Naive thymus-derived CD4-positive, alpha-beta T cell (primary cell): ENCODE measurements at places on chromosomes 6 and 20. TPM values are rescaled to one million over a fixed set of nuclear protein-coding genes. Genes with fewer than 3 reads are reported as not detected.

The EYS gene
- not detected for total RNA-seq

The THEMIS gene
- 54.4 TPM for total RNA-seq

The SLC12A5 gene
- 0.38 TPM in 1 of 2 replicates, not detected in the other for total RNA-seq

- DNase-seq, result no peak
Measured at GRCh38 chr6:148432462-148433195, 90.0 kb downstream of the SASH1 start.

- DNase-seq, result no peak
Measured at GRCh38 chr20:5448449-5449118, 131.8 kb upstream of the PROKR2 start.

GRCh38 chr6:42742116-42742894 lies 3.6 kb downstream of the TBCC start:
- DNase-seq, result no peak

DNA sequence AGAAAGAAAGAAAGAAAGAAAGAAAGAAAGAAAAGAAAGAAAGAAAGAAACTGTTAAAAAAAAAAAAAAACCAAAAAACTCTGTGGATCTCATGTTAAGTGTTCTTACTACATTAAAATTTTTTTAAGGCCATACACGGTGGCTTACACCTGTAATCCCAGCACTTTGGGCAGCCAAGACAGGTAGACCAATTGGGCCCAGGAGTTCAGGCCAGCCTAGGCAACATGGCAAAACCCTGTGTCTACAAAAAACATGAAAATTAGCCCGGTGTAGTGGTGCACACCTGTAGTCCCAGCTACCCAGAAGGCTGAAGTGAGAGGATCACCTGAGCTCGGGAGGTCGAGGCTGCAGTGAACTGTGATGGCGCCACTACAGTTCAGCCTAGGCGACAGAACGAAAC lies 4.6 kb upstream of the BPIFA1 start:
- no peak for DNase-seq

- DNase-seq, result no peak
Measured at GRCh38 chr6:106976270-106976669, 1.7 kb upstream of the CD24 start.

GRCh38 chr6:106872049-106872448 lies 102.5 kb downstream of the CD24 start:
- no peak for DNase-seq

DNA sequence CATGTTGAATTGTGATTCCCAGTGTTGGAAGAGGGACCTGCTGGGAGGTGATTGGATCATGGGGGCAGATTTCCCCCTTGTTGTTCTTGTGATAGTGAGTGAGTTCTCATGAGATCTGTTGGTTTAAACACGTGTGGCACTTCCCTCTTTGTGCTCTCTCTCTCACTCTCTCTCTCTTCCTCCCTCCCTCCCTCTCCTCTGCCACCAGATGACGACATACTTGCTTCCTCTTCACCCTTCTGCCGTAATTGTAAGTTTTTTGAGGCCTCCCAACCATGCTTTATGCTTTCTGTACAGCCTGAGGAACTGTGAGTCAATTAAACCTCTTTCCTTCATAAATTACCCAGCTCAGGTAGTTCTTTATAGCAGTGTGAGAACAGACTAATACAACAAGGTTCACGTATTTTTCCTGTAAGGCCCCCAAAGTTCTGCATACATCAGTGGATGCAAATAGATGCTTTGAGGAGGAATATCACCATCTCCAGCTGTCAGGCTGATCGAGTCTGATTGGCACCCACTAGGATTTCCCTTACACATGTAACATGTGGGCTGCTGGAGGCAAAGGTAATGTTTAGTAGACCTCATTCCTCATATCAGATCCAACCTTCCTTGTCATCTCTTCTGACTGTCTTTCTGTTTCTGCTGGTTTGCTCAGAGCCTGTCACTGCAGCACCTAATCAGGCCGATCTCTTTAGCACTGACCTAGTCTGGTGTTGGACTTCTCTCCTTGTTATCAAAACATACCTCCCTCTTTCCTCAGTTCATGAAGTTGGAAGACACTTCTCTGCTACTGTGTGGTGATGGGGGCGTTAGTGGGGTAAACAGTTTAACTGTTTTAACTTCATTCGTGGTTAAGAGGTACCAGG lies 54.3 kb upstream of the BACH2 start:
- DNase-seq, result peak; percentile 69

- no peak for DNase-seq
Measured at GRCh38 chr20:53175135-53175780, 203.1 kb downstream of the TSHZ2 start.

DNA sequence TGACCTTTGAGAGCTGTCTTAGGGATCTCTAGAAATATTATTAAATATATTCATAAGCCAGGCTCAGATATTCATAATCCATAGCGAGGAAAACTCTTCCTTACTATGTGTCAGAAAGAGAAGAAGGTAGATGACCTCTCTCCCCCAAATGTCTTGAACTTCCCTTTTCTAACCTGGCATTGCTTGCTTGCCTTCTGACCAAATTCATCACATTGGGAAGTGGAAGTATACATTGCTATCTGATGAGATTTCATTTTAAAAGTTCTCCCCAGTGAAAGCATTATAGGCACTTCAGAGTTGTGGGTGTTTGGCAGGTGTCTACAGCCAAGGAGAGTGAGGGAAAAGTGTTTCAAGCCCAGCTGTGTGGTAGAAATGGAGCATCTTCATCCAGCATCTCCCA lies 197.3 kb downstream of the ZFAND3 start:
- DNase-seq, result no peak

GRCh38 chr6:125746731-125747588 lies 2.5 kb upstream of the HEY2 start:
- DNase-seq, result no peak

DNA sequence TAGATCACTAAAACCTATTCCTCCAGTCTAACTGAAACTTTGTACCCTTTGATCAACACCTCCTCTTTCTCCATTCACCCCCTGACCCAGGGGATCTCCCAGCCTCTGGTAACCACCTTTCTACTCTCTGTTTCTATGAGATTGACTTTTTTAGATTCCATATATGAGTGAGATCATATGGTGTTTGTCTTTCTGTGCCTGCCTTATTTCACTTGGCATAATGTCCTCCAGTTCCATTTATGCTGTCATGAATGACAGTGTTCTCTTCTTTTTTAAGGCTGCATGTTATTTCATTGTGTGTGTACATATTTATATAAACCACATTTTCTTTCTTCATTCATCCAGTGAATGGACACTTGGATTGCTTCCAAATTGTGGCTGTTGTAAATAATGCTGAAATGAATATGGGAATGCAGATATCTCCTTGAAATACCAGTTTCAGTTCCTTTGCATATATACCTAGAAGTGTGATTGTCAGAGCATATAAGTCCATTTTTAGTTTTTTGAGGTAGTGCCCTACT lies 57.7 kb downstream of the DHX35 start:
- DNase-seq, result no peak

DNA sequence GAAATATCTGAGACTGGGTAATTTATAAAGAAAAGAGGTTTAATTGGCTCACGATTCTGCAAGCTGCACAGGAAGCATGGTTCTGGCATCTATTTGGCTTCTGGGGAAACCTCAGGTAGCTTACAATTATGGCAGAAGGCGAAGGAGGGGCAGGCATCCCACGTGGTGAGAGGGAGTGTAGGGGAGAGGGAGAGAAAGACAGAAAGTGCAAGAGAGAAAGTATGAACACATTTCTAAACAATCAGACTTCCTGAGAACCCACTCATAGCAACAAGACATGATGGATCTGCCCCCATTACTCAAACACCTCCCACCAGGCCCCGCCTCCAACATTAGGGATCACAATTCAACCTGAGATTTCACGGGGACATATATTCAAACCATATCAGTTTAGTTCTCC lies 107.4 kb downstream of the PERP start:
- DNase-seq, result no peak

- DNase-seq, result no peak
Measured at GRCh38 chr6:145327586-145327985, 407.7 kb downstream of the EPM2A start.

DNA sequence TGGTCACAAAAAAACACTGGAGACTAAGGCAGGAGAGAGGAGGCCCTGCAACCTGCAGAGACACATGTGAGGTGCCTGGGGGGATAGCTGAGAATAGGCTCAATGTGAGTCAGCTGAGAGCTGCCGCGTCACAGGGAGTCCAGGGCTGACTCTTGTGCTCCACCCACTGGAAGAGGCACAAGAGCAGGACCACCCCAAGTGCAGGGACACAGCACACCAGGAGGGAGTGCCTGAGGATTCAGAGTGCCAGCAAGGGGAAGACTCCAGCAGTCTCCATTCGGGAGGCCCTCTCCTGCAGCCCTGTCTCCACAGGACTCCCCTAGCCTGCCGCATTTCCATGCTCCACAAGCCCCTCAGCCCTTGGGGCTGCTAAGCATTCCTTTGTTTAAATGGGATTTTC lies 105.5 kb downstream of the HUS1B start:
- DNase-seq, result no peak

DNA sequence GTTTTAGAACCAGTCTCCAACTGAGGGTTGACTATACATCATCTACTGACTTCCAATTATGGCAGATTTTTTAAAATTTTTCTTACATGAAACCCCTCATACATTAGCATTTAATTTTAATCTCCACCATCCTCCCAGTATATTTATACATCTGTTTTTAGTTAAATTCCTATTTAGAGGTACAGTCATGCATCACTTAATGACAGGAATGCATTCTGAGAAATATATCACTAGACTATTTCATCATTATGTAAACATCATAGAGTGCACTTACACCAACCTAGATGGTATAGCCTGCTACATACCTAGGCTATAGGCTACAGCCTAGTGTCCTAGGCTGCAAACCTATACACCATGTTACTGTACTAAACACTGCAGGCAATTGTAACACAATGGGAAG lies 316.7 kb upstream of the MARCKS start:
- no peak for DNase-seq

- no peak for DNase-seq
Measured at GRCh38 chr6:100112855-100113508, 119.0 kb upstream of the MCHR2 start.

GRCh38 chr20:57503035-57503658 lies 21.8 kb downstream of the CTCFL start:
- DNase-seq, result no peak

DNA sequence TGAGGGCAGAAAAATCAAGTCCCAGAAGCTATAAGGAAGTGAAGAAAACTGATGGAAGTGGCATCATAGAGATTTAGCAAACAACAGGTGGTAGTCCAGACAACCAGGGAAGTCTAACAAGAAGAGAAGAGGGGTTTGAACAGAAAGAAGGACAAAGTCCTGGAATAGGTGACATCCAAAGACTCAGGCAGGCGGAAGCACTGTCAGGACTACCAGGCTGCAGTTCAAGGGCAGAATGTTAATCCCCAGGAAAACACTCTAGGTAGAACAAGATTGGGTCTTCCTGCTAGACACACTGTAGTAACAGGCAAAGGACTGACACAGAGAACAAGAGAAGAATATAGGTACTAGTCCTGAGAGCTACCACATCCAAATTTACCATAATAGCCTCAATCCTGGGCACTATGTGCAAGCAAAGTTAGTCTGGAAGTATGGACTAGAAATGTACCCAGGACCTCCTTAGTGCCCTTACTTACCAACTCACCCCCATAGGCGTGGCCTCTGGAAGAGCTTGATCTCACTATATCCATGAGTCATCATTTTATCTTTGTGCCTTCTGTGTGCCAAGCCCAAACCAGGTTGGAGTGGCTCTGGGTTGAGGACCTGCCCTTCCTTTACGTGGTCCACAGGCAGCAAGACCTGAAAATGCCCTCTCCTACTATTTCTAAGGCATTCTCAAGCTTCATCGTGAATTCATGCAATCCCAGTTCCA lies 2.2 kb upstream of the EPB41L2 start:
- no peak for DNase-seq

DNA sequence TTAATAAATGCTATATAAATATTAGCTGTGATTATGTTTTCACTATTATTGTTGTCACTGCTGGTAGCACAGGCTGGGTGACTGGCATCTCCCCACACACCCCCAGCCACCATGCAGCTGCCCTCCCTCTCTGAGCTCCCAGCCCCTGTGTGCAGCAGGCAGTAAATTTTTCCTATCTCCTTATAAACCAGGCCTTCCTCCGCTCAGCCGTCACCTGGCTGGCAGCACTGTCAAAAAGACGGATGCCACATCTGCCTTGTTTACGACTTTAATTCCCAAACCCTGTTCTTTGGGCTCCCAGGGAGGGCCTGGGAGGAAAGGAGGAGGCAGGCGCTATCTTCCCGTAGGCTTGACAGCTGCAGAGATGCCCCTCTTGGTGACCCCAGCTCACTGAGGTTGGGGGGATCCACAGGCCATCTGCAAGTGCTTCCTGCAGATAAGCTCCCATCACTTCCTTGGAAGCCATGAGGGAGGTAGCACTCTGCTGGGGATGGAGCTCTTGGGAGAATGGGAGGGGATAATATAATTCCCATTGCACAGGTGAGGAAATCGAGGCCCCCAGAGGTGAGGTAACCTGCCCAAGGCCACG lies 94.5 kb downstream of the GRM4 start:
- DNase-seq, result no peak
